ENCODE measurements at places on chromosomes 12 and 14.

DNA sequence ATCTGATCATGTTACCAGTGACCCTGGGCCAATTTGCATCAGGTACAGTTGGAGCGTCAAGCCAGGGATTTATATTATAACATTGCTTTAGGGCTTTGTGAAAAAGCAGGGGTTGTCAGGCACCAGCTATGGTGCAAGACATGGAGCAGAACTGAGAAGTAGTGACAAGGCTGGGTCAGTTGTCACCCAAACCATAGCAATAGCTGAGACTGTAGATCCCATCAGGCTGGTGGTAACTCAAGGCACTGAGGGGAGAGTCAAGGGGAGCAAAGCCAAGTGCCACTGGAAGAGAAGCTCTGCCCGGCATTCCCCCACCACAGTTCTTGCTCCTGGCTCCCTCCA, 16.9 kb downstream of the BCL2L14 start:
- no peak for DNase-seq

DNA sequence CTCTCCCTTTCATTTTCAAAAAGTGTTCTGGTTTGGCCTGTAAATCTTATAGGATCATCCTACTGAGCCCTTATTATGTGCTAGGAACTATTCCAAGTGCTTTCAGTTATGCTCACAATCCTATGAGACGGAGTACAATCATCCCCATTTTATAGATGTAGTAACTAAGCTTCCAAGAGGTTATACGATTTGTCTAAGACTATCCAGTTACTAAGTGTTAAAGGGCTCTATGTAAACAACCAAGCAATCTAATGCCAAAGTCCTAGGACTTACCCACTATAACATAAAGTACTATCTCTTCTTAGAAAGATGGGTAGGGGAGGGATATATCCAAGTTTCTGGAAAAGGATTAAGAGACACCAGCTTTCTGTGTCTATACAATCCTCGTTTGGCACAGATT, 6.7 kb downstream of the CFL2 start:
- DNase-seq, result no peak

- no peak for DNase-seq
Measured at GRCh38 chr12:60393093-60393492, 797.3 kb downstream of the SLC16A7 start.

DNA sequence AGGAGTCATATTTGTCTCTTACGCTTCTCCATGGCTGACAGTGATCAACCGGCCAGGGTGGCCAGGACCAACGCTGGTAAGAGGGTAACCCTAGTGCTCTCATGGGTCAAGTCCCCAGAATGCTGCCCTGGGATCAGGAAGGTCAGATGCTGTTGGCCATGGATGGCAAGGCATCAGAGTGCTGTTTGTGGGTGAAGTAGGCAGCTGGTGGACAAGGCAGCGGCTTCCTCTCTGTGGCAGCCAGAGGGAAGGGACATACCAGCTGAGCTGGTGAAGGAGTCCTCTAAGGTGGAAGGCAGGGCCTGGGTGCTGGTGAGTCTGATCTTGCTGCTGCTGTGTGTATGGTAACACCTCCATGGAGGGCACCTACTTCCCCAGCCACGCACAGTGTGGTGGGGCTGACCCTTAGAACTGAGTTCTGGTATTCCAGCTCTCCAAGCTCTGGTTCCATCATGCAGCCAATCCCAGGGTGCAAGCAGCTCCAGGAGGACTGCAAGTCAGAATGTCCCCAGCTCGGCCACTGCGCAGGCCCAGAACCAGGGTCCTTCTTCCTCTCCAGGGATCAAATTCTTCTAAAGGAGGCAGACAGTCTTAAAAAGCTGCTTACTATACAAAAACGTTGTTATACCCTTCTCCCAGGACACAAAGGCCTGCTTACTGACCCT, 13.4 kb upstream of the SMOC1 start:
- no peak for DNase-seq

GRCh38 chr12:38915429-38916182, 10.2 kb upstream of the CPNE8 start:
- DNase-seq, result no peak

DNA sequence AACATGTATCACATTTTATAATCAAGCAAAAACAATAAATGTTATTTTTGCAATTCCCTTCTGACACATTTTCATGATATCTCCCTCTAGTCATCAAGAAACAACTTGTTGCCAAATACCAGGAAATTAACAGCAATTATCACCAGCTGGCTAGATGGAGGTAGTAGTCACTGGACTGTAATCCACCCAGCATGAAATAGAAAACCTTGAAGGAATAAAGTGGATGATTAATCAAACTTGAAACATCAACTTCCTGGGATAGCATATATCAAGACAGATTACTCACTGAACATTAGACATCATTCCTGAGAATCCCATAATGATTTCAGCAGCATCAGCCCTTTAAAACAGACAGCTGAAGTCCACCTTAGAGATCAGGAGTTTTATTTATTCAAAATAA, 259.0 kb downstream of the CCDC59 start:
- DNase-seq, result peak; percentile 10

DNA sequence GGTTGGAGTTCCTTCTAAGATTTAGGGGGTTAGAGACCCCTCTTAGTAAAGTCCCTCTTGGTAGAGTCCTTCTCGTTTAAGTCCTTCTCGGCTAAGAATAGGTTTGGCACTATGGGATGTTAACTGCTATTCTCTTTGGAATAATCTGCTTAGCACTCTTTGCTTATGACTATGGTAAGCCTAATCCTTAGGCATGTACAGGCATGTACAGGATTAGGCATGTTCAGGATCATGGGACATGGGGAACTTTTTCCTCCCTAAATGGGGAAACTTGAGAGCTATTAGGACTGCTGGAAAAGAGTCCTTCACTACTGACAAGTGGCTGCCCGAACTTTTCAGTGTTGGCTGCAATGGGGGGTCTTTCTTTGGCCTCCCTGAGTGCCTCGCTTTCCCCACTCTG, 193.3 kb downstream of the TMEM117 start:
- DNase-seq, result no peak

DNA sequence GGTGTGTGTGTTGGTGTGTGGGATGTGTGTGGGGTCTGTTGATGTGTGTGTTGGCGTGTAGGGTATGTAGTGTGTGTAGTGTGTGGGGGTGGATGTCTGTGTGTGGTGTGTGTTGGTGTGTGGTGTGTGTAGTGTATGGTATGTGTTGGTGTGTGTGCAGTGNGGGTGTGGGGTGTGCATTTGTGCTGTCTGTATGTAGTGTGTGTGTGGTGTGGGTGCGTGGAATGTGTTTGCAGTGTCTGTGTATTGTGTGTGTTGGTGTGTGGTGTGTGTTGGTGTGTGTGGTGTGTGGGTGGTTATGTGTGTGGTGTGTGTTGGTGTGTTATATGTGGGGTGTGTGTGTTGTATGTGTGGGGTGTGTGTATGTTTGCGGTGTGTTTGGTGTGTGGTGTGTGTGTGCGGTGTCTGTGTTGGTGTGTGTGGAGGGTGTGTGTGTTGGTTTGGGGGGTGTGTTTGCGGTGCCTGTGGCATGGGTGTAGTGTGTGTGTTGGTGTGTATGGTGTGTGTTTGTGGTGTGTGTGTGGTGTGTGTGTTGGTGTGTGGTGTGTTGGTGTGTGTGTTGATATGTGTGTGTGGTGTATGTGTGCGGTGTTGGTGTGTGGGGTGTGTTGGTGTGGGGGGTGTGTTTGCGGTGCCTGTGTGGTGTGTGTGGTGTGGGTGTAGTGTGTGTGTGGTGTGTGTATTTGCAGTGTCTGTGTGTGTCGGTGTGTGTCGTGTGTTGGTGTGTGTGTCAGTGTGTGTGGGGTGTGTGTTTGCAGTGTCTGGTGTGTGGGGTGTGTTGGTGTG, 14.7 kb downstream of the MLXIP start:
- DNase-seq, result no peak

- no peak for DNase-seq
Measured at GRCh38 chr12:55385891-55386290, 14.4 kb upstream of the OR6C65 start.

GRCh38 chr12:13170892-13171490, 25.5 kb upstream of the EMP1 start:
- DNase-seq, result no peak

- no peak for DNase-seq
Measured at GRCh38 chr12:74514098-74514872, 23.4 kb upstream of the ATXN7L3B start.

- peak; percentile 46 for DNase-seq
Measured at GRCh38 chr12:53173085-53173715, 7.3 kb upstream of the ZNF740 start.

GRCh38 chr12:85016413-85016812, 19.7 kb downstream of the TSPAN19 start:
- DNase-seq, result peak; percentile 32

GRCh38 chr14:90867501-90867900, 51.3 kb upstream of the TTC7B start:
- DNase-seq, result no peak

DNA sequence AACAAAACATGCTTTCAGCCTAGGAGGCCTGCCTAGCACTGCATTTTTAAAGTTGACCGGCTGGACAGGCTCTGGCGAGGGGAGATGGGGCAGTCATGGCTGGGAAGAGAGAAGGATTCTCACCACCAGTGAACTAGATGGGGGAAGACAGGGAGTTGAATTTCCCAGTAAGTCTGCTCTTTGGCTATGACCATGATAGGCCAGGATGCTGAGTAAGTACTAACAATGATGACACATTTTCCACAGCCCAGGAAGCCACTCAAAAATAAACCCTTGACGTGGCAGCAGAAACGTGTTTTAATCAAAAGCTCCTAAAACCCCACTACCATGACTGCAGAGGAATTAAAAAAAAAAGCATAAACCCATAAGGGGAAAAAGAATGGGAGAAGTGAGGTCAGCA, 19.0 kb downstream of the KCTD10 start:
- peak; percentile 46 for DNase-seq

- peak; percentile 86 for DNase-seq
Measured at GRCh38 chr14:28772613-28773012, 6.0 kb downstream of the FOXG1 start.

DNA sequence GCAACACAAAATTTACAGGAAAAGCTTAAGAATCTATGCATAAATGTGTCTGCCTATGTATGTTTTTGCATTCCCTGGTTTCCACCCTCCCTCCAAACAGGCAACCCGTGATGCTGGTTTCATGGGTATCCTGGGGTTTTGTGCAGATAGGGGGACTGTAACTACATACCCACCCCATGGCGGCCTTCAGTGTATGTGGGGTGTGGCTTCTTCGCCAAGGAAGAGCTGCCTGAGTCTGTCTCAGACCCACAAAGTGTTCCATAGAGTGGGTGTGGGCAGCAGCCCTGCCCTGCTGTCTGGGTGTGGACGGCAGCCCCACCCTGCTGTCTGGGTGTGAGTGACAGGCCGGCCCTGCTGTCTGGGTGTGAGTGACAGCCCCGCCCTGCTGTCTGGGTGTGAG, 174.8 kb downstream of the ADGRD1 start:
- DNase-seq, result no peak

DNA sequence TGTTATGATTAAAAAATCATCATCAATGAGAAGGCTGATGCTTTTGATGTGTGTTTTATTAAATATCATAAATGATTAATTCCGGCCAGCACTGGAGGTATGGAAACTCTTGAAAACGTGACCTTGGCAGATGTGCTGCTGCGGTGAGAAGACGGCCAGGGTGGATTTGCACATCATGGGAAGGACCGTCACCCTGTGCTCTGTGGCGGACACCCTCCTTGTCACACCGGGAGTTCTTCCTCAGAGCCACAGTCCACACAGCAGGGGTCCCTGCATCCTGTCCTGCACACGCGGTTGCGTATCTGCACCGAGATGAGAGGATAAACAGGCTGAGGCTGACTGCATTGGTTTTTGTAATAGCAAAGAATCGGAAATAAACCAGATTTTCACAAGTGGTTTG, 33.5 kb downstream of the FZD10 start:
- no peak for DNase-seq

- no peak for DNase-seq
Measured at GRCh38 chr14:100282766-100283419, 23.4 kb downstream of the SLC25A29 start.

- peak; percentile 71 for DNase-seq
Measured at GRCh38 chr12:123971770-123972456, 718 bp downstream of the CCDC92 start.

DNA sequence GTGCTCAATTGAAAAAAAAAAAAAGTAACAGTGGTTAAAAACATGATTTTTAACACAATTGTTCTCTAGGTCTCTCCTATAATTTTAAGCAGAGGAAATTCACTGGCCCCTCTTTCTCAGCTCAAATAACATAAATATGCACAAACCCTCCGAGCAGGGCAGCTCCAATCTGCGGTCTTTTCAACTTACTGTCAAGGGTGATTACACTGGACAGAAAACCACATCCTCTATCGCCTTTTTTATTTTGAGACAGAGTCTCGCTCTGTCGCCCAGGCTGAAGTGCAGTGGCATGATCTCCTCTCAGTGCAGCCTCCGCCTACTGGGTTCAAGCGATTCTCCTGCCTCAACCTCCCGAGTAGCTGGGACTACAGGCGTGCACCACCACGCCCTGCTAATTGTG, 16.5 kb upstream of the GABARAPL1 start:
- DNase-seq, result no peak

GRCh38 chr12:16359512-16360491, 12.4 kb downstream of the MGST1 start:
- peak; percentile 40 for DNase-seq

- DNase-seq, result no peak
Measured at GRCh38 chr14:28870033-28870564, 103.5 kb downstream of the FOXG1 start.

DNA sequence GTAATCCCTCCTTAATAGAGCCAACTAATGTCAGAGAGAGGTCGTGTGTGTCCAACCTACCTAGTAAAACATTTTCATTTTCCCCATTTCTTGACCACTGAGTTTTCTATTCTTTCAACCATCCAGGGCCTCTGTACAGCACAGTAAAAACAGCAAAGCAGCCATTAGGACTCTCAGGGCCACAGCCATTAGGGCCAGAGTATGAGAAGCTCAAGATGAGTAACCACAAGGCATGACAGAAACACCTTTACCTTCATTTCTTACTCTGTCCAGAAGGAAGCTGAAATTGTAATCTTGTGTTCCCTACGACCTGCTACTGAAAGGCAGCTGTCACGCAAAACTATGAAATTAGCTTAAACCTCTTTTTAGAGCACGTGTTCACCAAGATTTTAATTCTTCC, 2.3 kb downstream of the SPPL3 start:
- no peak for DNase-seq

- DNase-seq, result no peak
Measured at GRCh38 chr12:132269271-132269968, 60.0 kb downstream of the GALNT9 start.

GRCh38 chr12:81617915-81618314, 141.2 kb downstream of the PPFIA2 start:
- no peak for DNase-seq

DNA sequence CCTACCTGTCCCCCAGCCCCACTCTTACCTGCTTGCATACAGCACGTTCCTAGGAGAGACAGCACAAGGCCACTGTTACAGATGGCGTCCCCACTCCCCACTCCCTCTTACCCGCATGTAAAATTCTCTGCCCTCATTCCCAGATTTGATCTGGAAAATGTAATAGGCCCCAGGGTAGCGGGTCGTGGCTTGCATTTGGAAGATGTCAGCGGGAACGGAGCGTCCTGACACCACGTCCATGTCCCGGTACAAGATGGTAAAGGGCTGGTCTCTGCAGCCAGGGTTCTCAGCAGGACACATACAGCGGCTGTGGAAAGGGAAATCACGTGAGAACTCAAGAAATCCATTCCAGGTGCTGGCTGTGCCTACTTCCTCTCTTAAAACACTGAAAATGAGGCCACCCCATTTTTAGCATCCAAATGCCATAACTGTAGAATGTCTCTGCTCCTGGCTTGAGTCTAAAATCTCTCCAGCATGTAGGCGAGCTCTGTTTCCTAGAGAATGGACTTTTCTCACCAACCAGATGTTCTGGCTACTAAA, 10.1 kb upstream of the TC2N start:
- no peak for DNase-seq

- DNase-seq, result no peak
Measured at GRCh38 chr12:127660961-127661360, 606.0 kb upstream of the TMEM132C start.
